ENCODE measurements at places on chromosomes 2 and 18. TPM values are rescaled to one million over a fixed set of nuclear protein-coding genes. Genes with fewer than 3 reads are reported as not detected.

- DNase-seq: no peak
Measured at GRCh38 chr2:135839713-135840112, 2.7 kb upstream of the LCT start.

DNA sequence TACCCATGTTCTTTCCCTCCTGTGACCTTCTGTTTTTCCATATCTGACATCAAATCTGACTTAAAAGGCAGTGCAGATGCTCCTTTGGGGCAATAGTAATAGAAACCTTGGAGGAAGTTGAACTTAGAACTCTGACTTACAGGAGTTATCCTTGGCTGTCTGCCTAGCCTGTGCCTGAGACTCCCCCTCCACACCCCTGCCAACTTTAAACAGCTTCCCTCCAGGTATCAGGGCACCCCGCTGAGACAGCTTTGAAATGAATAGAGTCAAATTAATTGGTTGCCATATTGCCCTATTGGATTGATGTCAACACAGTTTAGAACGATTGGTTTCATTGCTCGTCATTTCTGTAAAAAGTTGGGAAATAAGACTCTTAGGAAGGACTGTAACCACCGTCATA is 322.0 kb downstream of the PRKCE start:
- no peak for DNase-seq

DNA sequence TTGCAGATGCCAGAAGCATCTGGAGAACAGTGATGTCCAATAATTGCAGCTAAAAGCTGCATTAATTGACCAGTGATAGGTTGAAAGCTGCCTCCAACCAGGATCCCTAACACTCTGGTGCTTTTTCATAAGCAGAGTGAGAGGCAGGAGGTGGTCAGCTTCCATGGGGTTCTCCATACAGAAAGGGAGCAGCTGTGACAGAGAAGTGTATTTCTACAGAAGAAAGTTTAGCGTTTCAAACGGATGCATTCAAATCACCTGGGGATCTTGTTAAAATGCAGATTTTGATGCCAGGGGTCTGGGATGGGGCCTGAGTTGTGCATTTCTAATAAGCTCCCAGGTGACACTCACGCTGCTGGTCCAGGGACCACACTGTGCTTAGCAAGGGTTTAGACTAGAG is 216.5 kb upstream of the NRP2 start:
- no peak for DNase-seq

GRCh38 chr2:113275556-113276215 is 3.0 kb downstream of the PAX8 start:
- no peak for DNase-seq

GRCh38 chr18:21513292-21513691 is 87.2 kb downstream of the ESCO1 start:
- DNase-seq: no peak

DNA sequence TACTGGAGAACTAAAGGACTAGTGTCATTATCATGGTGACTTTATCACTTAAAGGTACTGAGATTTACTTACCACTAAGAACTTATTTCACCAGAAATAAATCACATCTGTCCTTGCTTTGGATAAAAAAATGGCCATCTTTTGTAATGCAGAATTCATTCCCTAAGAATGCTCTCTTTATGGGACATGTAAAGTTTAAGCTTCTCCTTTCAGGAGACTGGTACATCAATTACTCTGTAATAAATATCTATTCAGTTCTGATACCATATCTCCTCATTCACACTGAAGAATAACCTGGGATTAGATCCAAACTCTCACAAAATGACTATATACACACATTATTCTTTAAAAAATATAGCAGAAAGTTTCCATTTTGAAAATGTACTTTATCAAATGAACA is 24.4 kb downstream of the TMEM163 start:
- DNase-seq: no peak

GRCh38 chr2:212773808-212774339 is 235.3 kb upstream of the ERBB4 start:
- no peak for DNase-seq

GRCh38 chr2:20193185-20193584 is 31.7 kb downstream of the SDC1 start:
- DNase-seq: no peak

DNA sequence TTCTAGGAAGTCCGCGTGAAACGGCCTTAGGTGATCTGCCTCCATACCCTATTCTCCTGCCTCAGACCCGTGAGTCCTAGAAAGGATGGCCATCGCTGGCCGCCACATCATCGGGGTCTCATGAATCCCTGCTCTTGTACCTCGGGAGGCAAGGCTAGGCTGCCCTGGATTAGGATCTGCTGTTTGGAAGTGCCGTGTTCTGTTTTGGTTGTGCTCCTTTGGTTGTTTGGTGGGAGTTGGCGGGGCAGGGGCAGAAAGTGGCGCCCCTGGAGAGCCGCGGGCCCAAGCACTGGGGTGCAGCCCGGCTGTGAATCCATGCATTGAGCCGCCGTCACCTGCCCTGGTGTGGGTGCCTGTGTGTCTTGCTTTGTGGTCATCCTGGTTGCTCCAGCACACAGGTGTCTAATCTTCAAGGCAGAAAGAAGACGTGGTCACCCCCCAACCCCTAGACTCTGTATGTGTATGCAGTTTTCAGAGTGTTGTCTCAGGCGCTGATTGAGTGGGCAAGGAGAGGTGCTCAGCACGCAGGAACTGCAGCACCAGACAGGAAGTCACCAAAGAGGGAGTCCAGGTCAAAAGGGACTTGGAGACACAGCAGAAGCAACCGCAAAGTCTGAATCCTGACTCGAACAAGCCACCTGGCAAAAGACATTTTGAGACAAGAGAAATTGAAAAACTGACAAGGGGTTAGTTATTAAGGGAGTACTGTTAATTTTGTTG is 80.0 kb upstream of the LDLRAD4 start:
- no peak for DNase-seq

DNA sequence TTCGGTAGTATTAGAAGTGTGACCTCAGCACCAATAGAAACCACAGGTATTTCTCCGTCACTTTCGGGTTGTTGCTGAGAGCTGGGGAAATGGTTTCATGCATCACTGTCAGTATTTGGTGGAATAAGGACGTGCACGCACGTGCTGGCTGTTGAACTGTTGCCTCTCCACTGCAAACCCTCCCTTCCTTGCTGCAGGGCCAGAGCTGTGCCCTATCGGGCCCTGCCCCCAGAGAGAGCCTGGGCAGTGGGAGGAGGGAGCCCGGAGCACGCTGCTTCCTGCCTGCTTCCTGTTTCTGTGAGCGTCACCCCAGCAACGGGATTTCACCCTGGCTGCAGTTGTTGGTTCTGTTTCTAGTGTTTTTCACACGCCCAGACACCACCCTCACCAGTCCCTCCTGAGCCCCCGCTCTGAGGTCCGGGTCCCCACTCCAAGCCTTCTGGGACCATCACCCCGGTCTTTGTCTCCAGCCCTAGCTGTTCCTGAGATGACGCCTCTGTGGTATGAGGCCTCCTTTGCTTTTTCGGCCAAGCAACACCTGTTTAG is 47.4 kb downstream of the LRRFIP1 start:
- DNase-seq: peak; percentile 75

DNA sequence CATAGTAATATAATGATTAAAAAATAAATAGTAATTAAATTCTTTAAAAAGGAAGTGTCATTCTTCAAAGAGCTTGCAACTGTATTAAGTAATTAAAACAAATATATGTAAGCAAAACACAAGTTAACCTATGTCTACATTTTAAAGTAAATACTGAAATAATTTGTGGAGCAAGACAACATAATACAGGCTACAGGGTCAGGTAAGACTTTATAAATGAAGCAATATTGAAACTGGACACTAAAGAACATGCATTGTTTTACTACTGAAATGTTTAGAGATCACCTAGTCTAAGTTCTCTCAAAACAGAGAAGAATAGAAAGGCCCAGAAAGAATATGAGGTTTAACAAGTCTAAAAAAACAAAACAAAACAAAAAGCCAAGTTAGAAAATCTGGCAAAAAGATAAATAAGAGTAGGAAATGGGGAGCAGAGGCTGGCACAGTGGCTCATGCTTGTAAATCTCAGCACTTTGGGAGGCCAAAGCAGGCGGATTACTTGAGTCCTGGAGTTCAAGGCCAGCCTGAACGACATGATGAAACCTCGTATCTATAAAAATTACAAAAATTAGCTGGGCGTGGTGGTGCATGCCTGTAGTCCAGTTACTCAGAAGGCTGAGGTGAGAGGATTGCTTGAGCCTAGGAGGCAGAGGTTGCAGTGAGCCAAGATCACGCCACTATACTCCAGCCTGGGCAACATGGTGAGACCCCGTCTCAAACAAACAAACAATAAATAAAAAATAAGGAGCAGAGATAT is 34.4 kb downstream of the VPS54 start:
- DNase-seq: no peak

DNA sequence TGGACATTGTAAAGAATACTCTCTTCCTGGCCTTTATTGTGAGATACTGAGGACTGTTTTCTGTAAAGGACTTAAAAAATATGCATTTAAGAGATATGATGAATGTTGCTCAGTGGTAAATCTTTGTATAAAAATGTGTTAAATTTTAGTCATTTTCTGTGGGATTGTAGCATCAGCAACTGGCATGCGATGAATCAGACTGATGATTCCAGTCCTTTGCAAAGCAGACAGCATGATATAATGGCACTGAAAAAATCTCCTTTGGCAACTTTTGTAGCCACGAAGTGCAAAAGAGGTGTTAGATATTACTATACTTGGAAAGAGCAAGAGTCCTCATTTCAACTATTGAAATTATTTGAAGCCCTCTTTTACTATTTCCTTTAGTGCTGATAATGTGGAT is 678.7 kb downstream of the PLCL1 start:
- no peak for DNase-seq

DNA sequence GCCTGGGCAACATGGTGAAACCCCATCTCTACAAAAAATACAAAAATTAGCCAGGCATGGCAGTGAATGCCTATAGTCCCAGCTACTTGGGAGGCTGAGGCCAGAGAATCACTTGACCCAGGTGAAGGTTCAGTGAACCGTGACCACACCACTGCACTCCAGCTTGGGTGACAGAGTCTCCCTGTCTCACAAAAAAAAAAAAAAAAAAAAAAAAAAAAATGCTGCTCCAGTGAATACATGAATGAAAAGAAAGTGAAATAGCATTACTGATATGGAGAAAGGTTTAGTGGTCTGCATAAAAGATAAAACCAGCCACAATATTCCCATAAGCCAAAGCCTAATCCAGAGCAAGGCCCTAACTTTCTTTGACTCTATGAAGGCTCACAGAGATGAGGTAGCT is 44.5 kb downstream of the METTL8 start:
- DNase-seq: no peak

- DNase-seq: no peak
Measured at GRCh38 chr2:240469239-240469636, 33.8 kb downstream of the GPC1 start.

GRCh38 chr2:28366496-28367282 is 26.0 kb upstream of the FOSL2 start:
- no peak for DNase-seq

DNA sequence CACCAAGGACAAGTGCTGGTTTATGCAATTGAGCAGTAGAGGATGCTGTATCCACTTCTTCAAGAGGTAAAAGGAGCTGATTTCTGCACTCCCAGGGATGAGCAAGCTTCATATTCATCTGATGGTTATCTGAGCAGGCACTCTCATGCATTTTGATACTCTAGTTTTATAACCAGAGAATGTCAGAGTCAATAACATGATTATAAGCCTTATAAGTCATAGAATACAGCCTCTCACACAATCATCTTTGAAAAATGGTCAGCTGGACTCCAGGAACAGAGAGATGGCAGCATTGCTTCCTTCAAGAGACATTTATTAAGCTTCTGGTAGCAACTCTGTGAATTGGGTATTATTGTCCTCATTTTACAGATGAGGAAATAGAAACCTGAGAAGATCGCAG is 167.1 kb downstream of the SLC8A1 start:
- no peak for DNase-seq

DNA sequence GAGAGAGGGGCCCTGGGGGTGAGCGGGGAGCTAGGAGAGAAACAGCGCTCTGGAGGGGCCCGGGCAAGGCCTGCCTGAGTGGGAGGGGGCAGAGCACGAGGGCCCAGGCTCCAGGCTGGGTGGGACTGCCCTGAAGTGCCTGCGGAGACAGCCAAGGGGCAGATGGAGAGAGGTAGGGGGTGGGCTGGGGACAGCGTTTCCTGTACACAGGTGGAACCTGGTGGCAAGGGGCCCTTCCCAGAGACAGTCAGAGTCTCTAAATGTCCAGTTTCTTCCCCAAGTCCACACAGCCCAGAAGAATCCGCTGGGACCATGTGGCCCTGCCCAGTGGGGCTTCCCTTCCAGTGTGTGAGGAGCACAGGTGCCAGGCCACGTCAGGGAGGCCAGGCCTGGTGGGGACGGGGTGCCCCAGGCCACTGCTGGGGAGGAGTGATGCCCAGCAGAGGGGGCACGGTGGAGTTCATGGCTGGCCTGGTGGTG is 1.7 kb upstream of the GPR35 start:
- DNase-seq: peak; percentile 4

- no peak for DNase-seq
Measured at GRCh38 chr2:45983213-45983612, 314.0 kb upstream of the EPAS1 start.

- no peak for DNase-seq
Measured at GRCh38 chr2:165624470-165624800, 154.9 kb downstream of the CSRNP3 start.

DNA sequence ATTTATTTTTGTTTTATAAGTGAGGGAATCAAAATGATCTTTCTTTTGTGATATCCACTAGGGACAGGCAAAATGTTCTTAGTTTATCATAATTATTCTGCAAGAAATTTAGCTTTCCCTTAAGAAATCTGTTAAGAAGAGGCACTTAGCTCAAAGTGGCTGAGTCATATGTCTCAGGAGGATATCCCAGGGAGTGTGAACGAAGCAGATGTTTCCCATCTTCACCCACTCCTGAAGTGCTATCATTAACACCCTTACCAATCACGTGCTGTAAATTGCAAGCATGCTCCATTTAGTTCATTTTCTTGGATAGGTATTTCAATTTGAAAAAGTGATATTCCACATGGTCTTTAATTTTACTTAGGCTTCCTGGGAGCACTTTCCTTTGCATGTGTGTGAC is 774.3 kb upstream of the TMEFF2 start:
- DNase-seq: no peak

- DNase-seq: no peak
Measured at GRCh38 chr2:174826051-174826450, 61.8 kb upstream of the CHRNA1 start.

DNA sequence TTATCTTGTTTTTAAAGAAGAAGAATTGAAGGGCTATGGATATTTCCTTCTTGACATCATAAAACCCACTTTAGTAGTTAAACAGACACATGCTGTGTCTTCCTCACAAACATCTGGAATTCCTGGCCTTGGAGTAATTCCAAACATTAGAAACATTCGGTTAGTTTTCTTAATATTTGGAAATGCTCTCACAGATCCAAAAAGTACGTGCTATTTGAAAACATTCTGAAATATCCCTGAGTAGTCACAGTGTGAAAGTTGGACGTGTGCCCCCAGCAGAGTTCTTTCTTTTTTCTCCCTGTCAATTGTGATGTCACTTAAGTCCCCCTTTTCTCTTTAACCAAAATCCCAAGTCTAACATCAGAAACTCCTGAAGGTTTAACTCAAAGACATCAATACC is 91.3 kb downstream of the ANTXR1 start:
- peak; percentile 40 for DNase-seq

- no peak for DNase-seq
Measured at GRCh38 chr2:28325567-28326468, 66.8 kb upstream of the FOSL2 start.

GRCh38 chr18:10188971-10189810 is 265.2 kb upstream of the APCDD1 start:
- no peak for DNase-seq

Gene LOXHD1
- total RNA-seq: 0.21 TPM

Gene RAPGEF4
- total RNA-seq: 3.6 TPM

Gene MC4R
- total RNA-seq: not detected

Gene THSD7B
- total RNA-seq: 11.8 TPM

Gene HJURP
- total RNA-seq: 0.60 TPM

Gene MATN3
- 29.6 TPM for total RNA-seq

Gene CROCC2
- 1.2 TPM for total RNA-seq

Gene HRH4
- total RNA-seq: 0.60 TPM

Gene STPG4
- total RNA-seq: 1.4 TPM

Gene INPP5D
- total RNA-seq: 40.4 TPM

Measured in tibial nerve (tissue), 4 donors.